ENCODE measurements at places on chromosomes 13 and 19.

- DNase-seq = no peak
Measured at GRCh38 chr13:99653526-99653925, 152.3 kb downstream of the TM9SF2 start.

DNA sequence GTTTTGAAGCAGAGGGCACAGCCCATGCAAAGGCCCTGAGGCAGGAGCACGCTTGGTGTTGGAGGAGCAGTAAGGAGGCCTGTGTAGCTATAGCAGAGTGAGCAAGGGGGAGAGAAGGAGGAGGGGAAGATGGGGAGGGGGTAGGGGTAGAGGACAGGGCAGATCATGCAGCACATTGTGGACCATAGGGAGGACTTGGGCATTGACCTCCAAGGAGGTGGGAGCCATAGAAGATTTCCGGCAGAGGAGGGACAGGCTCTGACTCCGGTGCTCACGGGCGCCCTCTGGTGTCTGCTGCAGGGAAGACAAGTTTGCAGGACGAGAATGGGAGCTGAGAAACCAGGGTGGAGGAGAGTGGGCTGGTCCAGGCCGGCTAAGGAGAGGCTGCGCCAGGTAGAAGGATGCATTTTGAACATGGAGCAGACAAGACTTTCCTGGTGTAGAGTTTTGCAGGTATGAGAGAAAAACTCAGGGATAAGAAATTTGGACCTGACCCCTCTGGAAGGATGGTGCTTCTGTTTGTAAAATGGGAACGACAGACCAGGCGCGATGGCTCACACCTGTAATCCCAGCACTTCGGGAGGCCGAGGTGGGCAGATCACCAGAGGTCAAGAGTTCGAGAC is 13.7 kb upstream of the CREB3L3 start:
- DNase-seq = peak; percentile 60

- no peak for DNase-seq
Measured at GRCh38 chr19:33193865-33194362, at the start of gene LRP3. Gene LRP3 (plus strand): TSS chr19:33194330. CDS start chr19:33194786, 456 bp downstream.

DNA sequence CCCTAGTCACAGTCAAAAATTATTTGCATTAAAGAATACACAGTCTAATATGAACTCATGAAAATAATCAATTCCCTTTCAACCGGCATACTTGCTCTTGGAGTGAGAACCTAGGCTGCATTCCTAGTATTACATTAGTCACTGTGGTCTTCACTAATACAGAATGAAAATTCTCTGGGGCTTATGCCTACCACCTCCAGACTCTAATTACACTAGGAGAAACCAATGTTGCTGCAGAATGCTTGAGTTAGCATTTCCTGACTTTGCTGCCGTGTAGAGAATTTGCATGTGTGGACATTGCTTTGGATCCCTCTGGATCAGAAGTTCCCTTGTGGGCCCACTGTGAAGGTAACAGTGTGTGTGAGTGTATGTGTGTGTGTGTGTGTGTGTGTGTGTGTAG is 87.8 kb downstream of the CCNA1 start:
- no peak for DNase-seq

GRCh38 chr19:12611361-12611699 is 610 bp downstream of the ZNF791 start:
- DNase-seq = peak; percentile 12

DNA sequence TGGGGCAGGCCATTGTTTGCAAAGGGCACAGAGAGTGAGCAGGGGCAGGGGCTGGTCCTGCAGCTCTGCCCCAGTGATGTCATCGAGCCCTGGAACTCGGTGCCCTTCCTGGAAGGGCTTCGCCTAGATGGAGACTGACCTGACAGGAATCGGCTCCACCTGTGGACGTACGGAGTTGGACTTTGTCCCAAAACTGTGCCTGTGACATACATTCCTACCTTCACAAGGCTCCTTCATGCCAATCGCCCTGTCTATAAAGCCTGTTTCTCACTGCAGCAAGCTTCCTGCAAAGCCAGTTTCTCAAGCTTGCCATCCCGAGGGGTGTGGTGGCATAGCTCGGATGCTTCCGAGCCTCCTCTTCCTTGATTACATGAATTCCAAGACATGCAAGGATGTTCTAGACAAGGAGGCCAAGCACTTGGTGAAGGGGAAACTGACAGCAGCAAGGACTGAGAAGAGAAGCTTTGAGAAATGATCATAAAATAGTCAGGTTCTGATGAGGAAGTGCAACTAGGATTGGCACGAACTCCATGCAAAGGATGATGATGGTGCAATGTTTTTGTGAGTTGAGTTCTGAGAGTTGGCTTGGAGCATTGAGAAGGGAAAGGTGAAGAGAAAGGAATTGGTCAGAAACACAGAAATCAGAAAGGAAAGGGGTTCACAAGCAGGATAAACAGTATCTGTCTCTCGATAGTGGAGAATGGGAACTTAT is 73.6 kb upstream of the STK24 start:
- DNase-seq = peak; percentile 58

All from inflammatory macrophage treated with lipopolysaccharide for 1 hour (primary cell).